Stimulated activated naive CD8-positive, alpha-beta T cell treated with anti-CD3 and anti-CD28 coated beads, Interleukin-15, Interleukin-2, amounts not matched to agents 100 U/mL and 50 U/mL, for 24 hours (primary cell): ENCODE measurements at places on chromosomes 2 and 18.

DNA sequence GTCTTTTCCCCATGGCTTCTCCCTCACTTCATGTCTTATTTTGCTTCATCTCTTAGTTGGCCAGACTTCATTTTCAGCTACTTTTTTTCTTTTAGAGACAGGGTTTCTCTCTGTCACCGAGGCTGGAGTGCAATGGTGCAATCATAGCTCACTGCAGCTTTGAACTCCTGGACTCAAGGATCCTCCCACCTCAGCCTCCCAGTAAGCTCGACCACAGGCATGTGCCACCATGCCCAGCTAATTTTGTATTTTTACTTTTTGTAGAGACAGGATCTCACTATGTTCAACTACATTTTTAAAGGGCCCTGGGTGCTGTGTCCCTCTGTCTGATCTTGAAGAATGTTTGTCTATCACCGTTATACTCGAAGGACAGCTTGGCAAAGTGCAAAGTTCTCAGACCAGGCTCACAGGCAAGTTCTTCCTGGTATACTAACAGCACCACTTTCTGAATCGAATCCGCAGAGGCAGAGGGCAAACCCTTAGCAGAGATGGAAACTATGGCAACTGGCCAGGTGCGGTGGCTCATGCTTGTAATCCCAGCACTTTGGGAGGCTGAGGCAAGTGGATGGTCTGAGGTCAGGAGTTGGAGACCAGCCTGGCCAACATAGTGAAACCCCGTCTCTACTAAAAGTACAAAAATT, 60.9 kb downstream of the SOWAHC start:
- no peak for DNase-seq

DNA sequence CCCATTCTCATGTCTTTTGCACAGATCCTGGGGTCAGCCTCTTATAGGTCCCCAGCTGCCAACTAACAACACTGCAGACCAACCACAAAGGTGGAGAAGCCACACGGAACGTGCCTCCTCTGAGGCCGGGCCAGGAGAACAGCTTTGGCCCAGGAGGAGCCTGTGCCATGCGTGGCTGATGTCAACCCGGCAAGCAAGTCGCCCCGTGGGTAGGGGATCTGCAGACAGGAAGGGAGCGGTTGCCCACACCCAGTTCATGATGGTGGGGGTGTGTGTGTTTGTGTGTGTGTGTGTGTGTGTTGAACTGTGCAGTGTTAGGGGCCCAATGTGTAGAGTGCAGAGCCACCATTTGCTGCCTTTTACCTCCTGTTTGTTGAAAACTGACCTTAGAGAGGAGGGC, 2.4 kb upstream of the CLEC4F start:
- no peak for DNase-seq

GRCh38 chr18:13878857-13879256, 36.5 kb downstream of the MC2R start:
- no peak for DNase-seq

DNA sequence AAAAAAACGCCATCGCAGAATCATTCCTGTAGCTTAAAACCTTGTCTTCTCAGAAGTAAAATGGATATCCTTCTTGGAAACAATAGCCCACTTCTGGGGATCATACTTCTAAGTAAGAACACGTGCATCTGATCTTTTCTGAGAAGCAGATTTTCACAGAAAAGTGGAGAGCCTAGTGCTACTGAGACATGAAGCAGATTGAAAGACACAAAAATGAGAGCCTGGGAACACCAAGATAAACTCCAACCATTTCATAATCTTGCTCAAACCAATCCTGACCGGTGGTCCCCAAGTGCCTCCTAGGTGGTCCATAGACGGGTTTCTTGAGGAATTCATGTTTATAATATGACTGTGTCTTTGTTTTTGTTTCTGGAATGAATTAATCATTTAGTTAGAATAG, 191.2 kb downstream of the IRS1 start:
- DNase-seq = no peak

GRCh38 chr18:48007955-48008701, 77.7 kb upstream of the SMAD2 start:
- peak; percentile 57 for DNase-seq

GRCh38 chr2:217362286-217362685, 502.4 kb upstream of the TNP1 start:
- DNase-seq = no peak

DNA sequence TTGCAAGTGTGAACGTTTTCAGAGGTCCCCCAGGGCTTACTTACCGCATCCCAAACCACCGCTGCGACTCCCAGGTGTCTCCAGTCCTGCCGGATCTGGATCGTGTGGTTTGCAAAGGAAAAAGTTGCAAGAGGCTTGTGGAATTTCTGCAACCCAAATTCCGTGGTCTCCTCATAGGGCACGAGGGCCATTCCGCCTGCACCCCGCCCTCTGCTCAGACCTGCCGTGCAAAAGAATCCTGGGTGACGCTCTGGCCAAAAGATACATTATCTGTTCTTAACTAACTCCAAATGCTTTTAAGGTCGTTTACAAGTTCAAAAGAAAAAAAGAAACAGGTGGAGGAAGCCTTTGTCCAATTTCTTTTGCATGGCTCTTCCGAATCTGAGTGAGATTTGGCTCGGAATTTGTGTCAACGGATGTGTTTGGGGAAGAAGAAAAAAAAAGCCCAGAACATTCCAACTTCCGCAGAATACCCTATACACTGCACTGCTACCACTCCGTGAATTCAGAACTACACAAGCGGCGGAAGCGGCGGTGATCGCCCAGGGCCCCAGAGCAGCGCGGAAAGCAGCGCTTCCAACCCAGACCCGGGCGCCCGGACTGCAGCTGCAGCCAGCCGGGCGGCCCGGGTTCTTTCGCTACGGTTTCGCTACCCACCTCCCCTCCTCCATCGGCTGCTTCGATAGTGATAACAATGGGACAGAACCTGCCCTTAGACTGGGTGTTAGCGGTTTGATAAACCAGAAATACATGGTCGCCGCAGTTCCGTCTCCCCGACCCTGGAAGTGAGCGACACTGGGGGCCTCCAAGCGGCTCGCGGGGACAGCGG, 795 bp downstream of the METTL21A start:
- DNase-seq = peak; percentile 72

GRCh38 chr2:1707771-1708418, 36.4 kb downstream of the PXDN start:
- no peak for DNase-seq

GRCh38 chr2:233449081-233449901, 95.0 kb downstream of the DGKD start:
- no peak for DNase-seq

- DNase-seq = no peak
Observed at GRCh38 chr18:78822949-78823285, 156.7 kb upstream of the SALL3 start.

DNA sequence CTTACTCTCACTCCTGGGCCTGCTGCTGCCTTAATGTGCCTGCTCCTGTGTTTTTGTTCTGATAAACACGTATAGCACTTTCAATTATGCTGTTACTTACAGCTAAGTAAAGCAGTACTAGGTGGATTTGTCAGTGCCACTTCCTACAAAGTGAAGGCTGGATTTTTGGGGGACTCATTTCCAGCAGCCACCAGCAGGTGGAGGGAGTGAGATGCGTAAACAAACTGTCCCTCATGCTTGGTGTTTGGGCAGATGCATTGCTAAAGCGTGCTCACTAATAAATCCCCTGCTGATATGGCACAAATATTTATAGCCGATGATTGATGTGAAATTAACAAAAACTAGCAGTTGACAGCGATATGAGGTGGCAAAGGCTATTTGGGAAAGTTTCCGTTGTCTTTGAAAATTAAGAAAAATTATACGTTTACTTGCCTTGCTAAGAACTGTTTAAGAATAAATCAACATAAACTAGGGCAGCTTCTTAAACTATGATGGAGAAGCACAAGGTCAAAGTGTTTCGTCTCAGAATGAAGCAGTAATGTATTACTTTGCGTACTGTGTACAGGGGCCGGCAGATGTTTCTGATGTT, 101.7 kb downstream of the AGAP1 start:
- peak; percentile 46 for DNase-seq

DNA sequence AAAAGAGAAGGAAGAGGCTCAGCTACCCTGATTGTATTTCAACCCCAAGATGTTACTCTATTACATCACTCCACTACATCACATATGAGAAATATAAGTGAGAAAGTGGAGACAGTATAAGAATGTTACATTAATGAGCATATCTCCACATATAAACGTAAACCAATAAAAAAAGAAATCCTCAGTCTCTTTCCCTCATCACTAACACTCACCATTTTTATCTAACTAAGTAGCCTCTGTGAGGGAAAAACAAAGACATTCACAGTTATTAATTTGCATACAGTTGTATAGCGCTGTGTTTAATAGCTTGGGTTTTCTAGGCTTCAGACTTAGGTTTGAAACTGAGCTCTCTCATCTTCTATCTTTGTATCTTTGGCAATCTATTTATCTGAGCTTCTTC, 489.1 kb upstream of the LRRTM4 start:
- no peak for DNase-seq

- DNase-seq = no peak
Observed at GRCh38 chr2:119537792-119538191, 6.5 kb upstream of the CFAP221 start.

DNA sequence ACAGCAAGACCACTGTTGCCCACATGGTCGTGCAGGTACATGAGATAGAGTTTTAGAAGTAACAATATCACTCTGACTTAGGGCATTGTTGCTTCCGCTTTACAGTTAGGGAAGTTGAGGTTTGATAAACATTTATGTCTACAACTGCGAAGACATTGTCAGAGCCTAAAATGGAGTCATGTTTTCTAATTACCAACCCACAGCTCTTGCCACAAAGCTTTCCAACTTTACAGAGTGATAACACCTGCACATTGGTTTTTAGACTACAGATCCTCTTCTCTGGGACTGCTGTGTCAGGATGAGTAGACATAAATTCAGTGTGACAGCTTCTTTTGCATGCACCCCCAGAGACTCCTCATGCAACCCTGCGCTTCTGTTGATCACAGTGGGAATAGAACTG, 119.0 kb downstream of the FEZ2 start:
- no peak for DNase-seq

- DNase-seq = no peak
Observed at GRCh38 chr2:63632382-63632781, 43.6 kb downstream of the MDH1 start.

- no peak for DNase-seq
Observed at GRCh38 chr2:224343226-224343625, 58.7 kb downstream of the FAM124B start.

DNA sequence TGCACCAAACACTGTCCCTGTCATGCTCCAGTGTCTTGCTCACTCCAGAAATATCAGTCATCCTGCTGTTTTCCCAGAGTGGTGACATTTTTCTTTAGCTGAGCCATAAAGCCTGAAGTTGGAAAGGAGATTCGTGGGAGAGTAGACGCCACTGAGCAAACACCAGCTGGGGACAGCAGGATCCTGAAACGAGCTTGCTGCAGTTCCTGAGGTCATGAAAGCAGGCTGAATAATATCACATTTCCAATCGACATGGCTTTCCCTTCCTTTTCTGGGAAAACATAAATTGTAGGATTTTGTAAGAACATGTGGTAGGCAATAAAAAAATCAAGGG, 276.4 kb downstream of the CDCA7 start:
- DNase-seq = no peak

DNA sequence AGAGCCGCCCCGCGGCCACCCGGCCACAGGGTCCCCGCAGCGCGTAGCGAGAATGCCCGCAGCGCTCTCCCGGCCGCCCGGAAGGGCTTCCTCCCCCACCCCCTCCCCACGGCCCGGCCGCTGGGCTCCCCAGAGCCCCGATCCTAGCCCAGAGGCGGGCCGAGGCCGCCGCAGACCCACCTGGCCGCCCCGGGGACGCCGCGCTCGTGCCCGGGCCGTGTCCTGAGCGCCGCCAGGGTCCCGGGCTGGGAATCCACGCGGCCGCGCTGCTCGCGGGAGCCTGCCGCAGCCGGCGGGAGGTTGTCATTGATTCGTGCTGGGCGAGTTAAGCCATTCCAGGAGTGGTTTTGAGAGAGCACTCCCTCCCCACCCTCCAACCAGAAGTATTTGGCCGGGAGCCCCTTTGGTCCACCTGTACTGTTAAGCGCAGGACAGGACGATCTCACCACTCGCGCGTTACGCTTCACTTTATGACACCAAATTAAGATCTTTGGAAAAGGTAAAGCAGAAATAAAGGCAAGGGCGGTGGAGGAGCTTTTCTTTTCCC, 206.4 kb upstream of the SMAD2 start:
- no peak for DNase-seq

GRCh38 chr2:46329803-46330775, 32.9 kb downstream of the EPAS1 start:
- DNase-seq = no peak

- no peak for DNase-seq
Observed at GRCh38 chr2:172606285-172606684, 50.4 kb downstream of the PDK1 start.

GRCh38 chr2:215624423-215624829, 188.6 kb upstream of the FN1 start:
- DNase-seq = no peak

GRCh38 chr2:235094457-235094856, 142.6 kb downstream of the SH3BP4 start:
- no peak for DNase-seq

- no peak for DNase-seq
Observed at GRCh38 chr2:46578961-46579360, 99.6 kb downstream of the TMEM247 start.

DNA sequence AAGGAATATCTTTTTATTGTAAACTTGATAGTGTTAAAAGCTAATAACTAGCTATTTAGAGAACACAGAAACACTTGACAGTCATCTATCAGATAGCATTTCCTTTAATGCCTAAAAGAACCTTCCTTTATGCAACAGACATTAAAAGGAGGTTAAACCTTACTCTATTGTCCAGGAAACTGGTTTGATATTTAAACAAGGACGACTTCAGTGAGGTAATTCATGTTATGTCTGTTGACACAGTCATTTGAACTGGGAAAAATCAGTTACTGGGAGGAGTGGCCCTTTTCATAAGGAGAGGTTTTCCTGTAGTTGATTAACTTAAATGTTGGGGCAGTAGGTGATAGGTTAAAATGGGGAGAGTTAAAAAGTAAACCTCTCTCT, 6.7 kb downstream of the TGIF1 start:
- no peak for DNase-seq

DNA sequence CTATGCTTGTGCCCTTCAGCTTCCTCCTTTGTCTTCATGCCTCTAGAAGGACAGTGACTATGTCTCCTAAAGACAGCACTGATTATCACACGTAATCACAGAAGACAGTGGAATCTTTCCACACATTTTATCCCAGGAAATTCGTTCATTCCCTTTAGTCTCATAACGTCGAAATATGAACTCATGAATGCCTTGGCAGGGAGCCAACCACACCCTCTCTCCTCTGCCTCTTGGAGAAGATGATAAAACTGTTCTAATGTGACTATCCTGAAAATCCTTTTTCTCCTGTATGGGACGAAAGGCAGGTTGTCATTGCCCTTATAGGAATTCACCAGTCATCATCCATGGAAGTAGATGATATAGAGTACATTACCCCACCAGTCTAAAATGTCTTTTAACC, 726.6 kb upstream of the FANCL start:
- DNase-seq = no peak

- peak; percentile 23 for DNase-seq
Observed at GRCh38 chr18:22324191-22325131, 93.3 kb downstream of the CTAGE1 start.

- no peak for DNase-seq
Observed at GRCh38 chr2:173858291-173858731, 106.9 kb downstream of the SP3 start.
